MG63 (cell line): ENCODE measurements at places on chromosomes 3 and 15. TPM values are rescaled to one million over a fixed set of nuclear protein-coding genes. Genes with fewer than 3 reads are reported as not detected.
A peak's percentile ranks its signal among the peaks of the same experiment; 100 is the strongest.

The GOLGA8N gene
- 0.63 and 0.69 TPM in 2 replicates for total RNA-seq

The SPTBN5 gene
- total RNA-seq, result 2.4 and 3.4 TPM in 2 replicates

The FBN1 gene
- total RNA-seq, result 174 and 179 TPM in 2 replicates

The NEIL1 gene
- not detected in 2 replicates for total RNA-seq

DNA sequence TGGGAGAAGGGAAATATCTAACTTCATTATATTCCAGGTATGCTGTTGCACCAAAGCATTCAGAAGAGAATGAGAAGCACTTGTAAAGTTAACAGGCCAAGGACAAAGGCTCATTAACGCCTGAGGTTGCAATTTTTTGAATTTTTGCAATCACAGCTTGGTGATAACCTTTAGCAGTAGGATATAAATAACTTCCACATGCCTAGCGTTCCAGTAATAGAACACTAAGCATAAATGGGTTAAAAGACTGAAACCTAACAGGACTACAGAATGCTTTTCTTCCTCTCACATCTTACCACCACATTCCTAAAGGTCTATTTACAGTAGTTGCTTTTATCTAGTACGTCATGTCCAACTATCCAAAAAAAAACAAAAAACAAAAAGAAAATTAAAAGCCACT is 57.4 kb upstream of the IMPG2 start:
- no peak for DNase-seq

DNA sequence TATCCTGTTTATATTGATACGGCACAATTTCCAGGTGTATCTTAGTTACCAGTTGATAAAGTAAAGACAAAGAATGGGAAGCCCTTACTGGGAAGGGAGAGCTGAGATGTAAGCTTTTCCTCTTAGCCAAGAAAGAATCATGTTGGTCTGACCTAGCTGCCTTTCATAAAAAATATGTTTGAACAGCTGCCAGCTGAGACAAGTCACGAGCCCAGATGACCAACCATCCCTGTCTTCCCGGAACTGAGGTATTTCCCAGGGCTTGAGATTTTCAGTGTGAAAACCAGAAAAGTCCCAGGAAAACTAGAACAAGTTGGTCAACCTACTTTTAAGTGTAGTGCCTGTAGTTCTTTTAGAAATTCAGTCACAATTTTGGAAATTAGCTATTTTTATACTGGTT is 3.6 kb upstream of the MYH15 start:
- DNase-seq, result no peak

GRCh38 chr15:93037820-93038705 is 50.9 kb downstream of the RGMA start:
- no peak for DNase-seq

GRCh38 chr15:74653426-74654102 is 37.9 kb downstream of the CLK3 start:
- DNase-seq, result peak; percentile 71

- no peak for DNase-seq
Observed at GRCh38 chr3:173865900-173866498, 468.5 kb downstream of the NLGN1 start.

DNA sequence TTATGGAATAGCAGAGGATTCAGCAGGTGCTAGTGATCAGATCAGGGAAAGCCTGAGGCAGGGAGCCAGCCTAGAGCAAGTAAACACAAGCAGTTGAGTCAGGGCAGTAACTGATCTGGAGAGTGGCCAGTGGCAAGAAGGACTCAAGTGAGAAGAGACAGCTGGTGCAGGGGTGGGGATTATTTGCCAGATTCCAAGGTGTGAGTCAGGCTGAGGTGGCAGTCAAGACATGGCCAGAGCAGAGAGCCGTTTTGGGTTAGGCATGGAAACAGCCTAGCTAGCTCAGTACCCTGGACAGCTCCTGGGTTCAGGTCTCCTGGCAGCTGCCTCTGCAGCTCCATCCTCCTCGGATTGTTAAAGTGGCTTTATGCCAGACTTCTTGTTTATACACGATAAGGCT is 281.9 kb upstream of the ONECUT1 start:
- DNase-seq, result peak; percentile 90
